ENCODE measurements at places on chromosomes 4 and X.

DNA sequence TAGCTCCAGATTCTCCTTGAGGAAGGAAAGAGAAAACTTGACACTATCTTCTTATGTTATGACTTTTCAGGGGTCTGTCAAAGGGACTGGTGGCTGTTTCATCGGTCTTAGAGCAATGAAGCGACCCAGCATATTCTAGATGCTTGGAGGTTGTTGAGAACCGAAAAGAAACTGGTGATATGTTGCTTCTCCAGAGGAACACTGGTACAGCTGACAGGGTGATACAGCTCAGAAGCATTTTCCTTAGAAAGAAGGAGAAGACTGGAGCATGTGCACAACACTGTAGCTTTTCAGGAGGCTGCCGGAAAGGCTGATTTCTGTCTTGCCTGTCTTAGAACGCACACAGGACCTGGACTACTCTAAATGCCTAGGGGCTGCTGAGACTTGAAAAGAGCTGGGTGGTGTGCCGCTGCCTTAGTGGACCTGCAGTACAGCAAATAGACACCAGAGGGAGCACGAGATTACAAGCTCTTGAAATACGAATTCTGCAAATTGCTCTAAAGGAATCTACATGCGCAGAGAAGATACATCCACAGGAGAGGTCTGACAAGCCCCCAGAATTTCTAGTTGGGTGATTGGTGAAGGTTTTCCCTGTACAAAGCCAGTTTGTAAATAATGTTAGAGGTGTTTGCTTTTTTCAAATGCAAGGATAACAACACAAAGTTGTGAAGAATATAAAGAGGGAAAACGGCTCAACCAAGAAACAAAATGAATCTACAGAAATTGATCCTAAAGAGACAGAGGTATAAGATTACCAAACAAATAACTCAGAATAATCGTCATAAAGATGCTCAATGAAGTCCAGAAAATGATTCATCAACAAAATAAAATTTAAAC, 223.1 kb upstream of the DMD start:
- DNase-seq, result no peak

- DNase-seq, result no peak
Measured at GRCh38 chr4:108068442-108068841, 78.8 kb downstream of the HADH start.

- no peak for DNase-seq
Measured at GRCh38 chr4:854356-854755, 28.4 kb upstream of the CPLX1 start.

GRCh38 chrX:20452487-20452886, 185.8 kb upstream of the RPS6KA3 start:
- DNase-seq, result no peak

DNA sequence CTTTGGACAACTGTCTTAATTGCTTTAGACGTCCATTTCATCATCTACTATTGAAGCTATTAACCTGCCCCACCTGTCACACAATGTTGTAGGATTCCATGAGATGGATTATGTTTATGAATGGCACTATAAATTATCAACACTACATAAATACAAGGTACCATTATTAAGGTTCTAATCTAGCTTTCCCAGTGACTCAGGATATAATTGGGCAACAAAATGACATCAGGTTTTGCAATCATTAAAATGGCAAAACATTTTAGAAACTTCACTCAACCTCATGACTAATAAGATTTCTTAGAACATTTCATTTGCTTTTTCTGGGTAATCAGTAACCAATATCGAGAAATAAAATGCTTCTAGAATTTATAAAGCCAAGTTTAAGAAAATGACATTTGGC, 9.2 kb downstream of the HOPX start:
- DNase-seq, result no peak

GRCh38 chr4:92099861-92100260, 203.9 kb upstream of the GRID2 start:
- DNase-seq, result no peak

- no peak for DNase-seq
Measured at GRCh38 chr4:177968817-177969442, 526.7 kb upstream of the AGA start.

GRCh38 chrX:13522811-13523210, 46.6 kb upstream of the EGFL6 start:
- no peak for DNase-seq

GRCh38 chrX:53047228-53047627, 1.4 kb upstream of the GPR173 start:
- no peak for DNase-seq

DNA sequence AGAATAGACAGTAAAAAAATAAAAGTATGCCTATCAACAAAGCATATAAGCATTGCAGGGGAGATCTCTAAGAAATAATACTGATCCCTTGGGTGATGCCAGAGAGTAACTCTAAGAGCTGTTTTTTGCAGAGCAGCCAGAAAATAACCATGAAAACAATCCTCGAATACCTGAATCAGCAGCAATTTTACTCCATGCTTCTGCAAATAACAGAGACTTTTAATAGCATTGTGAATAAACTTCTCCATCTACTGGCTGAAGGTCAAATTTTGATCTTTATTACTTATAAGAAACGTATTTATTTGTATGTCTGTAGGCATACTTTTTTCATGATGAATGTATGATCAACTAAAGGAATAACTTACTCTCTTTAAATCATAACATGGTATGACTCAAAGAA, 334.5 kb downstream of the GALNTL6 start:
- no peak for DNase-seq

GRCh38 chr4:107828315-107829090, 3.8 kb downstream of the SGMS2 start:
- DNase-seq, result no peak

DNA sequence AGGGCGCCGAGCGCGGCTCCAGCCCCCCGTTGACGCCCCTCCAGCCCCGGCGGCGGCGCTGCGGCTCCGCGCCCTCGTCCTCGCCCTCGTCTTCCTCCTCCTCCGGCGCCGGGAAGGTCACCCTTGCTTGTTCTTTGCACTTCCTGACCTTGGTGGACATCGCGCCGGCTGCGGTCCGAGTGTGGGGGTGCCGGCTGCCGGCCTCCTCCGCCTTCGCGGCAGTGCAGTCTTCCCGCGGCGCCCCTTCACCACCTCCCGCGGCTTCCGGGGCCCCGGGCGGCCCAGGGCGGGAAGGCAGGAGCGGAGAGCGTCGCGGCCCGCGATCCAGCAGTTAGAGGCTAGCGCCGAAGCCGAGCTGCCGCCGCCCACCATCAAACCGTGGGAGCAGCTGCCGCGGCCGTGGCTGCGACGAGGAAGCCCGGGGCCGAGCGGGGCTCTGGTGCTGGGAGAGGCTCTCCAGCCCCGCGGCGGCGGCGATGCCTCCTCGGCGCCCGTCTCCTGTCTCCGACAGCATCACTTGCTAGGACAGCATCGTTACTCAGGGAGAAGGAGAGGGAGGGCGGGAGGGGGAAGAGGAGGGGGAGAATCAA, at the start of gene TRPC3:
TSS of gene TRPC3 (minus strand) at position 540 of the 590 bp plus-strand sequence. CDS start at position 160, 380 bp downstream.
- DNase-seq, result no peak

DNA sequence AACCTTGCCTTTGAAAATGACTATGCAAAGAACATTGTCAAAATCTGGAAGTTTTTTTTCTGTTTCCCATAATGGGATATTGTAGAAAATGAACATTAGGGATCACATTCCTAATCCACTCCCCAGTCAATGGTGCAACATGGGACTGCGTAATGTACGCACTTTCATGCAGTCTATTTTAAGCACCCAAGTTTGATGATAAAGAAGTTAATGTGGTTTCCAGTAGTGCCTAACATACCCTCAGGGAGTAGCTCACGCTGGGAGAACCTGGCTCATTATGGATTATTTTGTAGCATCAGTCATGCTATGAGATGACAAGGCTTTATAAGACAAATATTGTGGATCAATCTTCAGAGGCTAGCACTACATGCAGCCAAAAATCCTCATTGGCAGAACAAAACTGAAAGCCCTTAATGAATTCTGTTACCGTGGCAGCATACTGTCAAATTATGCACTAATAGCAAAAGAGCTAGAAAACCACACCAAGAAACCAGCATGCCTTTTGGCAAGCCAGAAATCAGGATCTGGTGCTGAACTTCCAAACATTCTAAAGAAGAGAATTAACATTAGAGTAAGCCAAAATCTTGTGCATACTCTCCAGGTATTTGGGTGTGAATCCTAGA, 1392.8 kb upstream of the TENM3 start:
- DNase-seq, result no peak

- no peak for DNase-seq
Measured at GRCh38 chr4:683247-683897, 5.6 kb downstream of the SLC49A3 start.

GRCh38 chr4:84238247-84239090, 260.6 kb downstream of the NKX6-1 start:
- DNase-seq, result no peak

- no peak for DNase-seq
Measured at GRCh38 chr4:54643958-54644751, 13.6 kb upstream of the KIT start.

GRCh38 chrX:78979789-78980464, 34.7 kb downstream of the P2RY10 start:
- no peak for DNase-seq

DNA sequence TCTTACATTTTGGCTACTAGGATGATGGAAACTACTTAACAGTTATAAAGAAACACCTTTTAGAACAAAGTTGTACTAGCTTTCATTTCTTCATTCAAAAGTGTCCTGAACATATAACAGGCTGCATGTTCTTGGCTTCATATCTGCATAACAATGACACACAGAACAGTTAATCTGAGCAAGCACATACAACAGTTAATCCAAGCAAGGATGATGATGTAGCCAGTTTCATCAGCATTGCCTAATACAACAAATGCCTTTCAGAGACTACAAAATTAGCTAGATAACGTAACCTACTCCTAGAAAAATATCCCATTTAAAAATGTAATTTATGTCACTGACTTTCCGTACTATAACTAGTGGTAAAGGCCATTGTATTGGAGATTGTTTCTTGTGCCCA, 182.1 kb downstream of the SCFD2 start:
- no peak for DNase-seq

GRCh38 chr4:13528821-13529127, 15.5 kb downstream of the NKX3-2 start:
- DNase-seq, result no peak

DNA sequence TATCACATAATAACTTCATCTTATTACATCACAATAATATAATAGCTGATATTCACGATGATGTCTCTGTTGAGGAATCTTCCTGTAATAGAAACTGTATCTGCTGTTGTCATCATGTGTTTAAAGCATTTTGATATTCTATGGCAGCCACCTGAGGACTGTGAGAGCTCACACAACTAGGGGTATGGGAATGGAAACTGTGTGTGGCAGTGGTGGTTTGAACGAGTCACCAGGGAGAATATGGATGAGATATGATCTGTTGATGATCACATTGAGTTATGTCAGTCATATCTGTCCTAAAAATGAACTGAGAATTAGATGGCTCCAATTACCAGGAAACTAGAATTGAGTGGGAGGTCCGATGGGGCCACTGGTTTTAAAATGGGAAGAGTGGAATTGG, 169.6 kb downstream of the MID1IP1 start:
- no peak for DNase-seq

- no peak for DNase-seq
Measured at GRCh38 chrX:120308558-120308957, 2.7 kb downstream of the TMEM255A start.

DNA sequence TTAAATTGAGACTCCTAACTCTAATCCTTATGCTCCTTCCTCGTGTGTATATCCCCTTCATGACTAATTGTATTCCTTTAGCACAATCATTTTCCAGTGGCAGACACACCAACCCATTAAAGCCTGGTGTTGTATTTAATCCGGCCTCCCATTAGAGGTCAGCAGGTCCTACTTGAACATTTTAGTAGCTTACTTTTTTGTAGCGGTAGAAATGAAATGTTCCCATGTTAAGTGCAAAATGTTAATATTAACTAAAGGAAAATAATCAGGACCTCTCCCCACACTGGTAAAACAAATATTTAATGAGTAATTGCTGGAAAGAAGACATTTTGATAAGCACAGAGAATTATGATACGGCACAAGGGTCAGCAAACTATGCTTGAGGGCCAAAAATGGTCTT, 3.4 kb downstream of the RAB33B start:
- DNase-seq, result no peak

DNA sequence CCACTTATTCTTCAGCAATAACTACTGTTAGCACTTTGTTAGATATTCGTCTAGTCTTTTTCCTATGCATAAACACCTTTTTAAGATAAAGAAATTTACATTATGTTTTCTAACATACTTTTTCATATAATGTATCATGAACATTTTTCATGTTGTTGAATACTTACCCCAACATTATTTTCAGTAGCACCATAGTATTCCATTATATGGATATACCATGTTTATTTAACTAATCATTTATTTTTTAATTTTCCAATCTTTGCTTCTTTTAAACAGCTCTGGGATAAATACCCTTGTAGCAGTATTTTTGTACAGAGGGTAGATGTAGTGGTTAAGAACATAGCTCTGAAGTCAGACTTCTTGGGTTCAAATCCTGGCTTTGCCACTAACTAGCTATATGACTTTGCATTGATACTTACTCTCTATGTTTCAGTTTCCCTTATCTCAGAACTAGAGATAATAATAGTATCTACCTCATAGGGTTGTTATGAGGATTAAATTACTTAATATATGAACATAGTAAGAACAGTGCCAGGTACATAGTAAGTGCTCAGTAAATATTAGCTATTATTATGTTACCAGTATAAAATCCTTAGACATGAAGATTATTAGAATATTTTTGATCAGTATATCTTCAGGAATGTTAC, 11.3 kb downstream of the EXOC1 start:
- no peak for DNase-seq

- no peak for DNase-seq
Measured at GRCh38 chrX:12988797-12989196, 13.9 kb downstream of the TMSB4X start.

DNA sequence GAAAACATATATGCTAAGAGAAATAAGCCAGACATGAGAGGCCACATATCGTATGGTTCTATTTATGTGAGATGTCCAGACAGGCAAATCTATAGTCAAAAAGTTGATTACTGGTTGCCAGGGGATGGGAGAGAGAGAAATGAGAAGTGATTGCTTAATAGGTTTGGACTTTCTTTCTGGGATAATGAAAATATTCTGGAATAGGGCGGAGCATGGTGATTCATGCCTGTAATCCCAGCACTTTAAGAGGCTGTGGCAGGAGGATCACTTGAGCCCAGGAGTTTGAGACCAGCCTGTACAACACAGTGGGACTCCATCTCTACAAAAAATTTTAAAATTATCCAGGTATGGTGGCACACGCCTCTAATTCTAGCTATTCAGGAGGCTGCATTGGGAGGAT, 22.4 kb downstream of the RBM47 start:
- no peak for DNase-seq

DNA sequence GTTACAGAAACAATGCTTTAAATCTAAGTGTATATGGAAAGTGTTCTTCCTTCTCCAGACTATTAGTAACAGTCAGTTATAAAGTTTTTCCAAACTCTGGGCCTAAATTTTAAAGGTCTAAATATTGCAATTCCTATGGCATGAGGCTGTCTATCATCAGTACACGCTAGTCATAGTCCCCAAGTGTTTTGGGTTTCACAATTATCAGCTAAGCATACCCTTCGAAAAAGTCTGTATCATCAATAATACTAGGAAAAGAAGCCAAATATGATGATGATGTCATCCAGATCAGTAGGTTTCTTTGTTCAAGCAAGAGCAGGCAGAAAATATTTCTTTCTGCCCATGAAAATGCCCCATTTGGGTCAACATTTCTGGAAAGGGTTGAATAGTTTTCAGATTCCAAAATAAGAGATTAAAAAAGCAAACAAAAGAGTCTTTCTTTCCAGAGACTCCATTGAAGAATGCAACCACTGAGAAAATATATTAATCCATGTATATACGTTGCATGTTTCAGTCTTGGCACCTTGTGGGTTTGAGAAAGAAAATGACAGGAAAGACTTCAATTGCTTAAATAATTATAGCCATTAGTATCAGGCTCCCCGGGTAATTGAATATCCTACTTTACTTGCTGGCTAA, 173.8 kb downstream of the CAMK2D start:
- DNase-seq, result no peak

- no peak for DNase-seq
Measured at GRCh38 chr4:93540562-93540961, 288.0 kb upstream of the ATOH1 start.
